M059J (cell line): ENCODE measurements at places on chromosomes 5 and 9.
A peak's percentile ranks its signal among the peaks of the same experiment; 100 is the strongest.

- DNase-seq = peak; percentile 75
Observed at GRCh38 chr5:13350767-13351166, 593.7 kb downstream of the DNAH5 start.

DNA sequence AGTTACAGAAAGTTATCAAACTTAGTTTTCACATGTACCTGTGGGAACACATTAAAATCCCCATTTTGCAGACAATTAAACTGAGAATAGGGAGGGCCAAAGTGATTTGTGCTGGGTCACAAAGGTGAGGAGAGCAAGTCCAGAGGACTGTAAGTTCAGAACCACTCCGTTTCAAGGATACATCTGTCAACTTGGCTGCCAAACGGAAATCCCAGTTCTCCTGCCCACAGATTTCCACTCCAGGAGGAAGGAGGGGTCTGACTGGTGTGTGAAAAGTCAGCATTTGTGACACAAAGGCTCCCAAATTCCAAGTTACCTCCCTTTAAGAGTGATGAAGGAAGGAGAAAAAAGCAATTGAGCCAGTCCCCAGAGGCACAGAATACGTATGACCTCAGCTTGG is 42.3 kb downstream of the PRELID2 start:
- no peak for DNase-seq

GRCh38 chr5:77073667-77074066 is 13.4 kb downstream of the ZBED3 start:
- DNase-seq = no peak

GRCh38 chr9:122949696-122950095 is 8.9 kb downstream of the RABGAP1 start:
- no peak for DNase-seq

DNA sequence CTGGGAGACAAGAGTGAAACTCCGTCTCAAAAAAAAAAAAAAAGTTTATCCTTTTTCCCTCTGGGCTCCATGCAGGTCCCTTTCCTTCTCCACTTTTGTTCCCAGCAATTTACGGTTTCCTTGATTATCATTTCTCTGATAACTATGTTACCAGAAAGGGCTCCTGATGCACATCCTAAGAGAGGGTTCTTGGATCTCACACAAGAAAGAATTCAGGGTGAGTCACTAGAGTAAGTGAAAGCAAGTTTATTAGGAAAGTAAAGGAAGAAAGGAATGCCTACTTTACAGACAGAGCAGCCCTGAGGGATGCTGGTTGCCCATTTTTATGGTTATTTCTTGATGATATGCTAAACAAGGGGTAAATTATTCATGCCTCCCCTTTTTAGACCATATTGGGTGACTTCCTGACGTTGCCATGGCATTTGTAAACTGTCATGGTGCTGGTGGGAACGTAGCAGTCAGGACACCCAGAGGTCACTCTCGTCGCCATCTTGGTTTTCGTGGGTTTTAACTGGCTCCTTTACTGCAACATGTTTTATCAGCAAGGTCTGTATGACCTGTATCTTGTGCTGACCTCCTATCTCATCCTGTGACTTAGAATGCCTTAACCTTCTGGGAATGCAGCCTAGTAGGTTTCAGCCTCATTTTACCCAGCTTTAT is 13.5 kb upstream of the MELK start:
- DNase-seq = peak; percentile 82

GRCh38 chr5:126883564-126884245 is 106.8 kb downstream of the LMNB1 start:
- DNase-seq = no peak

- no peak for DNase-seq
Observed at GRCh38 chr9:4579001-4579400, 83.1 kb upstream of the PLPP6 start.

GRCh38 chr9:21778304-21778703 is 24.1 kb upstream of the MTAP start:
- DNase-seq = peak; percentile 69

DNA sequence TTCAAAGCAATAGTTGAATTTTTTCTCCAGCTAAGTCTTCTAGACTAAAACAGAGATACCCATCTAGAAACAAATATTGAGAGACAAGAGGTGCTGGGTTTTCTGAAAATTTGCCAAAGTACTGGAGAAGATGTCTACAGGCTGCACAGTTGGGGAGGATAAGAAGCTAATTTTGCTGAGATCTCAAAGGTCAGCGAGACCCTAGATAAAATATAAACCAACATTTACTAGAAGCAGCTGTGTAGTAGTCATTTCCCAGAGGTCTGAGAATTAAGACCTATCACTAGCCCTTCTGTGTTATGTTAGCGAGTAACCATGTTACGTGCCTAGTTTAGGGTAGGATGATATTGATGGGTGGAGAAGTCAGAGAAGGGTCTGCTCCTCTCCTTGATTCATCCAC is 208.5 kb upstream of the TNC start:
- DNase-seq = peak; percentile 21

- DNase-seq = no peak
Observed at GRCh38 chr5:135810188-135810943, 24.1 kb upstream of the SLC25A48 start.

DNA sequence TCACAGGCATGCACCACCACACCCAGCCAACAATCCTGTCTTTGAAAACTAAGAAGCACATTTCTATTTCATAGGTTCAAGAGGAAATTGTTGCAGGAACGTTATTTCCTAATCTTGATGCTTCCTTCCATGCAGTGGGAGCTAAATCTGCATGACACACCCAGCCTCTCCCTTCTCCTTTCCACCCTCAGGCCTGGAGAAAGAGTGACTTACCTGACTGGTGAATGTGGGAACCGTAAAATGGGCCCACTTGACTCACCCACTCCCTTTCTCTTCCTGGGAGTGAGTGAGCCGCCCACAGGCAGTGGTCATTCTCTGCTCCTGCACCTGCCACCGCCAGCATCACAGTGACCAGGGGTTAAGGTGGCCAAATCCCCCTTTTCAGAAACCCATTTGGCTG is 78.2 kb downstream of the C9orf50 start:
- DNase-seq = no peak

DNA sequence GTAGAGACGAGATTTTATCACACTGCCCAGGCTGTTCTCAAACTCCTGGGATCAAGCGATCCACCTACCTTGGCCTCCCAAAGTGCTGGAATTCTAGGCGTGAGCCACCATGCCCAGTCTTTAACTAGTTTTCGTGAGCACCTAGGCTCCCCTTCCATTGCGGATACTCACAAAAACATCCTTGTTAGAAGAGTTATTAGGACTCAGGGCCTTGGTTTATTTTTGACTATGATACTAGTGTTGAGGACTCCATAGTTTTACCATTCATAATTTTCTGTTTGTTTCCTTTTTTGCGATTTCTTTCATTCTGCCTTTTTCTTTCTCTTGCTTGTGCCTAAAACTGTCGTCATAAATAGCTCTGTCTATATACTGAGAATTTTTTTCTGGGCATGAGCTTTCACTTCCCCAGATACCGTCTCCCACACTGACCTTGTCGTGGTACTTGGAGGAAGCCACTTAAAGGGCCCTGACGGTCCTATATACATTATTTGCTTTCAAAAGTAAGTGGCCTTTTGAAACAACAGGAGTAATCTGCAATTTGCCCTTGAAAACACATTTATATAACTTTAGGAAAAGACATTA is 5.2 kb downstream of the F2R start:
- DNase-seq = no peak
